ENCODE measurements at places on chromosomes 11 and 22. TPM values are rescaled to one million over a fixed set of nuclear protein-coding genes. Genes with fewer than 3 reads are reported as not detected.

Gene SELENOM
- 69.6 TPM for total RNA-seq

Gene MRPL11
- 117 TPM for total RNA-seq

Gene DGCR8
- total RNA-seq, result 21.4 TPM

Gene PDGFD
- 9.4 TPM for total RNA-seq
